ENCODE measurements at places on chromosomes 2 and 18. TPM values are rescaled to one million over a fixed set of nuclear protein-coding genes. Genes with fewer than 3 reads are reported as not detected.
A peak's percentile ranks its signal among the peaks of the same experiment; 100 is the strongest.

LHCGR gene
- not detected for total RNA-seq

DNA sequence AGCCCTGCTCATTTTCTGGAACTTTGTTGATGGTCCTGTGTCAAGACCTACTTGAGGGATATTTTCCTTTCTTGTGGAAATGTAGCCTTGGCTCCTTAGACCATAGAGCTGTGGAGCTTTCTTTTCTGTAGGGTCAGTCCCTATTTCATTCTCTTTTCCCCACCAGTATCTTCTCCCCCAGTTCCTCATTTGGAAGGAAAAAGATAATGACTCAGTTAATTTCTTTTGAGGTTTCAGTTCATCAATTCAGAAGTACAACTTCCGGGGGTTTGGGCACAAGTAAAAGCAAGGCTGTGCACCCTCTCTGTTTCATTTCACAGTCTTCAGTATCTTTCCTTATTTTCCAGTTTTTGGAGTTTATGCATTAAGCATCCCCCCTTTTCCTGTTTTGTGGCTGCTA, 70.7 kb downstream of the CDC42EP3 start:
- H3K36me3 ChIP-seq: peaks cover 9% of the 10 kb centered on the region
- peak overlapping the region; percentile 88 for H3K4me3 ChIP-seq
- peaks cover 29% of the 10 kb centered on the region for H3K4me1 ChIP-seq
- peak overlapping the region; percentile 99 for H3K27ac ChIP-seq
- DNase-seq: no peak

GRCh38 chr18:26531605-26532298, 16.6 kb downstream of the KCTD1 start:
- no peaks in the 10 kb centered on the region for H3K27me3 ChIP-seq
- no peak overlapping the region for H3K4me3 ChIP-seq
- H3K4me1 ChIP-seq: no peaks in the 10 kb centered on the region
- no peak for DNase-seq

- H3K4me3 ChIP-seq: no peak overlapping the region
- no peaks in the 10 kb centered on the region for H3K27me3 ChIP-seq
- no peak for DNase-seq
- no peak overlapping the region for H3K27ac ChIP-seq
- peaks cover 72% of the 10 kb centered on the region for H3K36me3 ChIP-seq
Observed at GRCh38 chr2:74894272-74894981, 60.5 kb downstream of the HK2 start.

MAP3K19 gene
- total RNA-seq: not detected

CPO gene
- not detected for total RNA-seq

- peaks cover 3% of the 10 kb centered on the region for H3K27me3 ChIP-seq
- no peak overlapping the region for H3K27ac ChIP-seq
- no peak overlapping the region for H3K4me3 ChIP-seq
Observed at GRCh38 chr18:48028696-48029095, 98.2 kb upstream of the SMAD2 start.

DNA sequence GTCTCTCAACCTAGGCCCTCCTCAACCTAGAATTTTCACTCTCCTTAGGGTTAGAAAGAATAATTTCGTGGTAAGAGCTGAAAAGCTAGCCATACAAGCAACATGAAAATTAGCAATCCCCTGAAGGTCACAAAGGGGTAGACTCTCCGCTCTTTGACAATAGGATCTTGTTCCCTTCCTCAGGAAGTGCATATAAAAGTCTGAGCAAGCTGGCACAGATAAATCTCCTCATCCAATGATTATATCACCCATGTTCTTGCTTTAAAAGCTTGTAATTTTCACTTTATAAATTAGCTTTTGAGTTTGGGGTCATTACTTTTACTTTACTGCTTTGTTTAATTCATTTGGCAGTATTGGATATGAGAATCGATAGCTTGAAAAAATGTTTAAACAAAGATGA, 852.3 kb upstream of the CRIM1 start:
- H3K27me3 ChIP-seq: no peaks in the 10 kb centered on the region
- H3K27ac ChIP-seq: no peak overlapping the region
- H3K4me1 ChIP-seq: no peaks in the 10 kb centered on the region
- no peak overlapping the region for H3K4me3 ChIP-seq
- DNase-seq: no peak
- no peaks in the 10 kb centered on the region for H3K36me3 ChIP-seq

DNA sequence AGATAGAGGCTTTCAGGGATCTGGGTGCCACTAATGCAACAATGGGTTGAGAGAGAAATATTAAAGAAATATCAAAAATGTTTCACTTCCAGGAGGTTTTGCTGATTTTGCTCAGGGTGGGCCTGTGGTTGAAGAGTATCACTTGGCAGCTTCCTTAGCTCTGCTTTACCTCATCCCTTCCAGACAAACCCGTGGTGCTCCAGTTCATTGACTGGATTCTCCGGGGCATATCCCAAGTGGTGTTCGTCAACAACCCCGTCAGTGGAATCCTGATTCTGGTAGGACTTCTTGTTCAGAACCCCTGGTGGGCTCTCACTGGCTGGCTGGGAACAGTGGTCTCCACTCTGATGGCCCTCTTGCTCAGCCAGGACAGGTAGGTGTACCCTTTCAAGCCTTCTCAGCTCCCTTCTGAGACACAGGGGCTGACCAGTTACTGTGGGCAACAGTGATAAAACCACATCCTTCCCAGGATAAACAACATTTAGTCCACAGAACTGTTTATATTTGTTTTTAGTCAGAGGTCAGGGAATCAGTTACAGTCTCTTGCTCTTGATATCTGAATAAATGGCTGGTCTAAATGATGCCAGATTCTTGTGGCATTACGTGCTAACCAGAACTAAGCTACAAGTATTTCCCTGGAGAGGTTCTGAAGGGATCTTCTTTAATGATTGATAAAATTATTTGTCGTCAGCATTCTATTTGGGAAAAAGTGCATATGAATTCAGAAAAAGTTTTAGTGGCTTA, 7.0 kb downstream of the SLC14A1 start:
- no peaks in the 10 kb centered on the region for H3K27me3 ChIP-seq
- DNase-seq: no peak
- H3K4me3 ChIP-seq: no peak overlapping the region
- no peak overlapping the region for H3K27ac ChIP-seq

MOGAT1 gene
- not detected for total RNA-seq

GRCh38 chr2:65128297-65129190, 1.4 kb downstream of the RAB1A start:
- H3K27ac ChIP-seq: peak overlapping the region; percentile 95
- no peaks in the 10 kb centered on the region for H3K27me3 ChIP-seq
- DNase-seq: no peak
- no peaks in the 10 kb centered on the region for H3K36me3 ChIP-seq
- peaks cover 35% of the 10 kb centered on the region for H3K4me1 ChIP-seq
- H3K4me3 ChIP-seq: peak overlapping the region; percentile 99

Measured in naive thymus-derived CD8-positive, alpha-beta T cell (primary cell).